Progenitor cell of endocrine pancreas (in vitro differentiated cells): ENCODE measurements at places on chromosomes 3 and 15.

DNA sequence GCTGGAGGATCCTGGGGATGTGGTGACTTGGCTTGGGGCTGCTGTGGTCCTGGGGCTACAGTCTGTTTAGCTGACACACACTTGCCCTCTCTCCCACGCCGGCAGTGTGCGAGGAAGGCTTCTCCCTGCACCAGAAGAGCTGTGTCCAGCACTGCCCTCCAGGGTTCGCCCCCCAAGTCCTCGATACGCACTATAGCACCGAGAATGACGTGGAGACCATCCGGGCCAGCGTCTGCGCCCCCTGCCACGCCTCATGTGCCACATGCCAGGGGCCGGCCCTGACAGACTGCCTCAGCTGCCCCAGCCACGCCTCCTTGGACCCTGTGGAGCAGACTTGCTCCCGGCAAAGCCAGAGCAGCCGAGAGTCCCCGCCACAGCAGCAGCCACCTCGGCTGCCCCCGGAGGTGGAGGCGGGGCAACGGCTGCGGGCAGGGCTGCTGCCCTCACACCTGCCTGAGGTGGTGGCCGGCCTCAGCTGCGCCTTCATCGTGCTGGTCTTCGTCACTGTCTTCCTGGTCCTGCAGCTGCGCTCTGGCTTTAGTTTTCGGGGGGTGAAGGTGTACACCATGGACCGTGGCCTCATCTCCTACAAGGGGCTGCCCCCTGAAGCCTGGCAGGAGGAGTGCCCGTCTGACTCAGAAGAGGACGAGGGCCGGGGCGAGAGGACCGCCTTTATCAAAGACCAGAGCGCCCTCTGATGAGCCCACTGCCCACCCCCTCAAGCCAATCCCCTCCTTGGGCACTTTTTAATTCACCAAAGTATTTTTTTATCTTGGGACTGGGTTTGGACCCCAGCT, 2.9 kb upstream of the FES start:
- no peaks in the 10 kb centered on the region for H3K27me3 ChIP-seq
- H3K4me3 ChIP-seq, result no peak overlapping the region
- H3K4me1 ChIP-seq, result peaks cover 4% of the 10 kb centered on the region
- peaks cover 21% of the 10 kb centered on the region for H3K36me3 ChIP-seq
- H3K27ac ChIP-seq, result no peak overlapping the region
- no peak for DNase-seq

DNA sequence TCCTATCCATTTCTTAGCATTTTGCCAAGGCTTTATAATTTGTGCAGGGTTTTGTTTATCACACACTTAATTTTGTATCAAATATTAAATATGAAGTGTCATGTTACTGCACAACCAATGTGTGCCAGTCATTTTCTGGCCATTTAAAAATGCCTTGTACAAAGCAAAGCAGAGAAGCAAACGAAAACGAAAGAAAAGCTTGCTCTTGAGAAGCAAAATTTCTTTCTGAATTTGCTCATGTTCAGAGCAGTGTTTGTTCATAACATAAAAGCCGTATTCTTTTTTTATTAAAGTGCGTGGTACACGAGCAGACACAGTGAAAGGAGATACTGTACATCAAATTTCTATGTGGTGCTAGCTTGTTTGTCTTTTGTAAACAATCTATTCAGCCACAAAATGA, 792.6 kb downstream of the NAALADL2 start:
- H3K4me1 ChIP-seq, result peaks cover 1% of the 10 kb centered on the region
- no peaks in the 10 kb centered on the region for H3K36me3 ChIP-seq
- no peak for DNase-seq
- H3K27ac ChIP-seq, result no peak overlapping the region

DNA sequence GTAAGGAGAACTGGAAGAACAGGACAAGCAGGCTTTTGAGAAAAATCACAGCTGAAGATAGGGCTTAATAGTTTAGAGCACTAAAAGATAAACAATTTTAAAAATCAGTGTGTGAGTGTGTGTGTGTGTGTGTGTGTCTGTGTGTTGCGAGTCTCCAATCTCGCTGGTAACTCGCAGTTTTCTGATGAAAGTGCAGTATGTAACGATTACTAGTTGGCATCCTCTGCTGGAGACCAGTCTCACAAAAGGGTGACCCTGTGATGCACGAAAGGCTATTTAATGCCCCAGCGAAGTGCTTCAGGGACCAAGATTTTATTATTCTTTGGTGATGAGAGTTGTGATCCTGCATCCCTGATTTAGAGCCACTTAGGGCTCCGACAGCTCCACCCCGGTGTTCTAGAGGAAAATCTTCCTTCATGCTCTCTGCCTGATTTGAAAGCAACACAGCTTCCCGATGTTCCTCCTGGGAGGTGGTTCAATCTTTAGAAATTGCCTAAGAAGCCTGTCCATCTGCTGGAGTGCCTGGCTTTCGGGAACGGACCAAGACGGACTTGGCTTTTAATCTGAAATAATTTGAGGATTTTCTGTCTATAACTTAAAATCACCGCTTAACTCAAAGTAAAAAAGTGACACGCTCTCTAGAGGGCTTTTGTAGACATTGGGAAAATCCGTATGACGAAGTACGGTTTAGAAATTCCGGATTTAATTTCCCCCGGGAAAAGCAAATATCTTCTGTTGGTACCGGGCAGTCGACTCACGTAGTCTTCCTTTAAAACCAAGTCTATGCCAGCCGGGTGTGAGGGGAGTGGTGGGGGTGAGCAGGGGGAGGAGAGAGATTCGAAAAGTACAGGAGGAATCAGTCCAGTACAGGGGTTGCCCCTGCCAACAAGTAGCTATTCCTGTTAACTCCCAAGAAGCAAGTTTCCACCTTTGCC, 1.1 kb upstream of the ALCAM start:
- H3K4me1 ChIP-seq, result peaks cover 29% of the 10 kb centered on the region
- H3K27ac ChIP-seq, result peak overlapping the region; percentile 69
- no peaks in the 10 kb centered on the region for H3K36me3 ChIP-seq
- H3K4me3 ChIP-seq, result peak overlapping the region; percentile 86
- peaks cover 29% of the 10 kb centered on the region for H3K27me3 ChIP-seq

GRCh38 chr3:113339616-113340244, 101.6 kb downstream of the CFAP44 start:
- H3K4me3 ChIP-seq, result no peak overlapping the region
- no peaks in the 10 kb centered on the region for H3K36me3 ChIP-seq
- no peaks in the 10 kb centered on the region for H3K27me3 ChIP-seq
- no peak for DNase-seq

- no peak for DNase-seq
- H3K4me3 ChIP-seq, result no peak overlapping the region
- peaks cover 2% of the 10 kb centered on the region for H3K36me3 ChIP-seq
- no peak overlapping the region for H3K27ac ChIP-seq
- H3K4me1 ChIP-seq, result no peaks in the 10 kb centered on the region
Measured at GRCh38 chr3:44950275-44950734, 25.7 kb downstream of the ZDHHC3 start.

- H3K36me3 ChIP-seq, result peaks cover 17% of the 10 kb centered on the region
- H3K4me3 ChIP-seq, result no peak overlapping the region
- no peaks in the 10 kb centered on the region for H3K27me3 ChIP-seq
- DNase-seq, result no peak
Measured at GRCh38 chr3:30704931-30705890, 98.8 kb downstream of the TGFBR2 start.

DNA sequence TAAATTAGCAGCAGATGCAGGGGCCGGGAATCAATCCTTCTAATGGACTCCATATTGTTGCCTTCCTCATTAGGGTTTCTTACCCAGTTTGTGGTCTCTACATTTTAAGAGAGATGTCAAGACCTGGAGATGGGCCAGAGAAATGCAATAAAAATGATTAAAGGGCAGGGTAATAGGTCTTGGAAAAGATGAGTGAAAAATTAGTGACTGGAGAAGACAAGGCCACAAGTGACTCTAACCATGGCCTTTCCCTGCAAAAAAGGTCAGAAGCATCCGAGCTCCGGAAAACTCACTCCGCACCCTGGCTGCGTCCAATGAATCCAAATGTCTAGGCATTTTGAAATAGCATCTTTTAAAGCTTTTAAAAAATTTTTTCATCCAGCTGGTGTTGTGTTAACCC, 152.8 kb downstream of the ARRDC4 start:
- H3K27ac ChIP-seq, result no peak overlapping the region
- no peaks in the 10 kb centered on the region for H3K27me3 ChIP-seq
- DNase-seq, result no peak

DNA sequence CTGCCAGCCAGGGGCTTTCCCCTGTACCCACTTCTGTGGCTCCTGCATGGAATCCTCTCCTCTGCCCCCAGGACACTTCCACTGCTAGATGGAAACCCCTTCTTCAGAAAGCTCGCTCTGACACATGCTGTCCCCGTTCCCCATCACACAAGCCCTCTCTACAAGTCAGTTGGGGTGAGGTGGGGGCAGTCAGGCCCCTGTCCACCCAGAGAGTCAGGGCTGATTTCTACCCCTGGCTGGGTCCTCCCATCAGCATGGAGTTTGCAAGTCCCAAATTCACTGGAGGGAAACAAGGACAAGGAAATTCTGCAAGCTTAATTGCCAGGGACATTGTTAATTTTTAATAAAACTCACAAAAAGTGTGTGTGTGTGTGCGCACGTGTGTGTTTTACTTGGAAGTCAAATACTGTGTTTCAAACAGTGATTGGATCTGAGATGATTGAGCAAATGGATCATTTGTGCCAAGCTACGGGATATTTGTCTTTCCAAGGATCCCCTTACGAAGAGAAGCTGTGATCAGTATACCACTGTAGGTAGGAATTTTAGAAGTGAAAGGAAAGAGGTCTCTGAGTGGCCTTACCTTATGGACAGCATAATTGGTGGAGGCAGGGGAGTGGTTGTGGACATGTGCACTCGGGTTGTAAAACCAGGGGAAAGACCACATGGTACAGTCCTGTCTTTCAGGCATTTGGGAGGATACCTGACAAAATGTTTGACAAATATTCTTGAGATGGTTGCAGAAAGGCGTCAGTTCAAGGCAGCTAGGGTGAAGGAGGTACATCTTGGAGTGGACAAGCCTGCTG, 1.5 kb upstream of the AMOTL2 start:
- peaks cover 20% of the 10 kb centered on the region for H3K27me3 ChIP-seq
- H3K4me3 ChIP-seq, result peak overlapping the region; percentile 87
- no peak for DNase-seq
- peak overlapping the region; percentile 100 for H3K27ac ChIP-seq
- H3K36me3 ChIP-seq, result peaks cover 1% of the 10 kb centered on the region
- H3K4me1 ChIP-seq, result peaks cover 29% of the 10 kb centered on the region

GRCh38 chr15:86055688-86056087, 24.0 kb upstream of the AGBL1 start:
- no peak overlapping the region for H3K4me3 ChIP-seq
- no peak overlapping the region for H3K27ac ChIP-seq
- DNase-seq, result no peak

GRCh38 chr3:124972457-124972856, 37.9 kb upstream of the MUC13 start:
- peaks cover 4% of the 10 kb centered on the region for H3K36me3 ChIP-seq
- DNase-seq, result no peak
- H3K4me1 ChIP-seq, result peaks cover 4% of the 10 kb centered on the region
- no peak overlapping the region for H3K27ac ChIP-seq
- H3K27me3 ChIP-seq, result no peaks in the 10 kb centered on the region
- H3K4me3 ChIP-seq, result no peak overlapping the region

DNA sequence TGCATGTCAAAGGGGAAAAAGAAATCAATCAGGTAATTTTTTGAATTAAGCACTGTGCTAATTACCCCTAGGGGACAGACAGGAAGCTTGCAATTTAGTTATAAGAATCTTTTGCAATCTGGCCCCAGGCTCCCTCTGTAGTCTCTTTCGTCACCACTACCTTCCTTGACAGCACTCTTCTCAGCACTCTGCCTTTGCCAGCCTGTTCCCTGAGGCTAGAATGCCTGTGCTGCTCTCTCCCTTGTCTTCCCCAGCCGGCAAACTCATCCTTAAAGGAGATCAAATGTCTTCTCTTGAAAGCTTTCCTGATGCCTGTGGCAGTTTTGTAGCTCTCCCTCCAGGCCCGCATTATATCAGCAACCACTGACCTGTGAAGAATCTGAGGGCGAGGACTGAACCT, 32.4 kb upstream of the PRTG start:
- peak overlapping the region; percentile 8 for H3K27ac ChIP-seq
- H3K4me3 ChIP-seq, result no peak overlapping the region
- peaks cover 13% of the 10 kb centered on the region for H3K27me3 ChIP-seq
- no peaks in the 10 kb centered on the region for H3K36me3 ChIP-seq
- H3K4me1 ChIP-seq, result no peaks in the 10 kb centered on the region
- DNase-seq, result no peak

DNA sequence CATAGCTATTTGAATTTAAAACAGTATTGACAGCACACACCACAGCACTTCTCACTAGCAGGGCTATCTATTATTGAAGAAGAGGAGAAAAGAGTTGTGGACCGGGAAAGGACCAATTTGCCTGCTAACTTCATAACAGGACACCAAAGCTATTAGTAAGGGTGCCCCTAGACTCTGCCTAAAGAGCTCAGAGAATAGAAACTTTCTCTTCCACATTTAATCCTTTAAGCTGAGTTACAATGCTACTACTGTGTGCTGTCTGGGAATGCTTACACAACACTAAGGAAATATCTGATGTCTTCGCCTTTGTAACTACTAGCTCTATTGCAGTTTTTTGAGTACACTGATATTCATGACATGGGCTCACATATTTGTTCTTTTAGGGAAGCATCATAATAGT, 13.5 kb upstream of the AADAC start:
- H3K4me3 ChIP-seq, result no peak overlapping the region
- DNase-seq, result no peak
- no peaks in the 10 kb centered on the region for H3K27me3 ChIP-seq
- H3K4me1 ChIP-seq, result peaks cover 3% of the 10 kb centered on the region
- H3K27ac ChIP-seq, result no peak overlapping the region
- H3K36me3 ChIP-seq, result no peaks in the 10 kb centered on the region

DNA sequence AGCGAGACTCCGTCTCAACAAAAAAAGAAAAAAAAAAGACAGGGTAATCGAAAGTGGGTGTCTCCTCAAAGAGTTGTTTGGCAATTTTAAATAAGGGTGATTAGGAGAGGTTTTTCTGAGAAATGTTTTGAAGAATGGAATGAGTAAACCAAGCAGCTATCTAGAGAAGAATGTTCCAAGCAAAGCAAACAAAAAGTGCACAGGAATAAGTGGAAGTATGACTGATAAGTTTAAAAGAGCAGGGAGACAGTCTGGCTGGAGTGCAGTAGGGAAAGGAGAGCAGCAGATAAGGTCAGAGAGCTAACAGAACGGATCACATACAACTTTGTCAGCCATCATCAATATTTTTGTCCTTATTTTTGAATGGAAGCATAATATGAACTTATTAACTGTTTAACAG, 853.5 kb downstream of the TUSC7 start:
- H3K4me3 ChIP-seq, result no peak overlapping the region
- H3K27me3 ChIP-seq, result no peaks in the 10 kb centered on the region

GRCh38 chr3:178044320-178044719, 491.9 kb upstream of the KCNMB2 start:
- H3K4me3 ChIP-seq, result no peak overlapping the region
- no peak overlapping the region for H3K27ac ChIP-seq
- H3K27me3 ChIP-seq, result no peaks in the 10 kb centered on the region
- DNase-seq, result no peak
